ENCODE measurements at places on chromosomes 11 and 22.
A peak's percentile ranks its signal among the peaks of the same experiment; 100 is the strongest.

DNA sequence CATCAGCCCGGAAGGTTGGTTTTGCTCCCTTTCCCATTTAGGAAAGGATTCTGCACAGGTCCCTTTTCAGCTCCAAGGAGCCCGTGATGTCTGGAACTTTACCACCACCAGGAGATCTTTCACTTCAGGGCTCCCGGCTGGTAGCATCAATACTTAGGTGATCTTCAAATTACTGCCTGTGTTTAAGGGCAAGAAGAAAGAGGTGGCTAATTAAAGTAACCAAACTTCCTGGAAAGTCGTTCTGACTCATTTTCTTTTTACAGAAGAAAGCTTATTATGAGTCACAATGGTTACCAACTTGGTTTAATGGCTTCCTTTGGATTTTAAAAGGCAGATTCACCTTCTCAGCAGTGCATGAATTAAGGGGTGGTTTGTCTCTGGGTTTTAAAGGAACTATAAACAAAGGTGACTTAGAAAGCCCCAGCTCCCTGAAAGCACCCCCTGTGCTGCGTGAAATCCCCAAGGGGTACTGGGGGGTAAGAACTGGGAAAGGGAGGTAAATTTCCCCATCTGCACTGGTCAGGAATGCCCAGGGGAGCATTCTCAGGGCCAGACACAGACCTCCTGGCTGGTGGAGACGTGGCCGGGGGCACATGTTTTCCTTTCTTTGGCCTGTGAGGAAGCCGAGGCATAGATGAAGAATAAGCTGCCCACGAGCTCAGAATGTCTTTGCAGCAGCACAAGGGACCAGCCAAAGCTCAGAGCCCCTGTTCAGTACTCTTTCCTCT is 8.8 kb downstream of the POU2F3 start:
- DNase-seq: no peak

DNA sequence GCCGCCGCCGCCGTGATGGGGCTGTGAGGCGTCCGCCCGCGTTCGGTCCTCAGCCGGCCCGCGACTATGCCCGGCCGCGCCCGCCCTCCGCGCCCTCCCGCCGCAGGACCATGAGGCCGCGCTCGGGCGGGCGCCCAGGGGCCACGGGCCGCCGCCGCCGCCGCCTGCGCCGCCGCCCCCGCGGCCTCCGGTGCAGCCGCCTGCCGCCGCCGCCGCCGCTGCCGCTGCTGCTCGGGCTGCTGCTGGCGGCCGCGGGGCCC is 215 bp downstream of the ZNRF3 start:
- DNase-seq: no peak

DNA sequence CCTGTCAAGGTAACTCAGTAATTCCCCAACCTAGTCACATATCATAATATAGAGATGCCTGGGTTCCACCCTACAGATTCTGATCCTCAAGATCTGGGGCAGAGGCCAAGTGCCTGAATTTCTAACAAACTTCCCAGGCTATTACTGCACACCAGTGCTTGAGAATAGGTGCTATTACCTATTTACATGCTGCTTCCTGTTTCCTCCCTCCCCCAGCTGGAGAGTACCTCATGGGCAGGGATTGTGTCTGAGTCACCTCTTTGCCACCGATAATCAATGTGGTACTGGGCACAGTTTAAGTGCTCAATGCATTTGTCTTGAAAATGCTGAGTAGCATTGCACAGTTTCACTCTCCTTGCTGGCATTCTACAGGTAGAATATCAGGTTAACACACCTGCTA is 582.2 kb upstream of the CADM1 start:
- no peak for DNase-seq

DNA sequence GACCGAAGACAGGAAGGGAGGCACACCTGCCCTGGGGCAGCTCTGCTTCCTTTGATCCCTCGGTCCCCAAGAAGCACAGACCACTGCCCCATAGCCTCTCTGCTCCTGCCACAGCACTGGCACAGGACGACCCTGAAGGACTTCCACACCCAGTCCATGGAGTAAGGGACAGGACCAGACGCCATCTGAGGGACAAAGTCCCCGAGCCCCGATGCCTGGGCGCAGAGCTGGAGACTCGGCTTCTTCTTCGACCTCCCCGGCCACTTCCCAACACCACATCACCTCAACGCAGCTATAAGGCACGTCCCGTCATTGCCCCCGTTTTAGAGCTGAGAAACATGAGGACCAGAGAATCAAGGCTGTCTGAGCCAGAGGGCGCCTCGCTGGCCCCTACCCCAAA is 310.5 kb downstream of the BRD1 start:
- no peak for DNase-seq

DNA sequence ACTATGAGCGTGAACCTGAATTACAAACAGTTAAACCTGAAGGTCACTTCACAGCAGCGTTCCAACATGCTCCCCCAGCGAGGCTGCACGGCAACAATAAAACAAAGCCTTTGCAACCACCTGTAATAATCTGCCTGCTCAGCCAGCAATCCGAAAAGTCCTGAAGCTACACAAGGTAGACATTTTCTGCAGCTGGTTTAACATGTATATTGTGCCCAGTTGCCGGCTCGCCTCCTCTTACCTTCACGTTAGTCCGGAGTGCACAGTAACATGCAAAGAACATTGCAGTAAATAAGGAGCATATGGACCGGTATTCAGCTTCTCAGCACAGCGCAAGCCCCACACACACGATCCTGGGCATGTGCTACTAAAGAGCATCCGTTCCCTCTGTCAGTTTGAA is 704.3 kb downstream of the DLG2 start:
- DNase-seq: no peak

DNA sequence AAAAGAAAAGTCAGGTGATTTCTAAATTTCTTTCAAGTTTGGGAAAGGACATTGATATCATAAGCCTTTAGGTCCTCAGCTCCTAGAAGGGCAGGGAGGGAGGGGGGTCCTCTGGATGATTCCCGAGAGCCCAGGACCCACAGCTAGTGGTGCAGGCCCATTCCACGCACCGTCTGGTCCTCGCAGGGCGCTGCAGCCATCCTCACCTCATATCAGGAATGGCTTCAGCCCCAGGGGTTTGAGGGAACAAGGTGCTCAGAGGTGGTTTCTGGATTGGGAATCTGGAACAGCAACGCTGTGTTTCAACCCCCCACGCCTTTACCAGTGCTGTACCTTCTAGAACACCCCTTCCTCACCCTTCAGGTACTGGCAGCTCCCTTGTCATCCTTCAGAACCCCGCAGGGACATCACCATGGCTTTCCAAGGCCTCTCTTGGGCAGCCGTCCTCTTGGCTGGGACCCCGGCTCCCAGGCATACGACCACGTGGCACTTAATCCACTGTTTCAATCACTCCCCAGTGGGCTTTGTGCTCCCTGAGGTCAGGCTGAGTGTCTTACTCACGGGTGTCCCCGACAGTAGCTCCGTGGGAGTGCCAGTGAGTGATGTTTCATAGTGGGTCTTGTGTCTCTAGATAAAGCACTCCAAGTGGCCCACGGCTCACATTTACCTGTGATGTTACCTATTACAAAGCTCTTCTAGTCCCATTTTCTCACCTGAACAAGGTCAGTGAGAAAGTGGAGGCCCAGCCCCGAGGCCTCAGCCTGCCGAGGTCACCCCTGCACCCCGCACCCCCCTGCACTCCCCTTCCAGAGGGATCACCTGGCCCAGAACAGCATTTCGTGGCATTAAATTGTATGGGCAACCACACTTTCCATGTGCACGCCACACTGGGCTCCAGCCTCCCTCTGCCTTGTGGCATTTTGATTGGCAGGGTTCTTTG is 93.9 kb downstream of the MORC2 start:
- DNase-seq: no peak

DNA sequence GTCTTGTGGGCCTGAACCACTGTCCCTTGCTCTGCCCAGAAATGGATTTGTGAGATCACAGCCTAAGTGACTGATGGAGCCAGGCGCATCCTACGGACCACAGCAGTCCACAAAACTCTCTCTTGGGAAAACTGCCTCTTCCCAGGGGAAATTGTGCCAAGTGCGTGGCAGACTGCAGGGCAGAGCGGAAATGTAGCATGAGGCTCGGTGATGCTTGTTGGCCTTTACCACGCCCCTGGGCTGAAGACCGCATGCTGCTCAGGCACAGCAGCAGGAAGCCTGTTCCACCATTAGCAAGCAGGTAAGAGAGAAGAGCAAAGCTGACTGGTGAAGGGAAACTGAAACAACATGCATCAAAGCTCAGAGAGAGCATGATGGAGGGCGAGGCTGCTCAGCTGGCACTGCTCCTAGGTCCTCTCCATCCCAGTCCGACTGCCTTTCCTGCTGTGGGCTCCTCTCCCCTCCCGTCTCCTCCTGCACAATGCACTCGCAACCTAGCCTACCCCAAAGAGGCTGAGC is 26.5 kb upstream of the SCARF2 start:
- peak; percentile 23 for DNase-seq

GRCh38 chr11:64817476-64817875 is 7.1 kb upstream of the MEN1 start:
- no peak for DNase-seq

- DNase-seq: no peak
Observed at GRCh38 chr11:95144313-95145235, 54.9 kb downstream of the ENDOD1 start.

GRCh38 chr11:13776134-13776815 is 107.8 kb downstream of the FAR1 start:
- peak; percentile 31 for DNase-seq

DNA sequence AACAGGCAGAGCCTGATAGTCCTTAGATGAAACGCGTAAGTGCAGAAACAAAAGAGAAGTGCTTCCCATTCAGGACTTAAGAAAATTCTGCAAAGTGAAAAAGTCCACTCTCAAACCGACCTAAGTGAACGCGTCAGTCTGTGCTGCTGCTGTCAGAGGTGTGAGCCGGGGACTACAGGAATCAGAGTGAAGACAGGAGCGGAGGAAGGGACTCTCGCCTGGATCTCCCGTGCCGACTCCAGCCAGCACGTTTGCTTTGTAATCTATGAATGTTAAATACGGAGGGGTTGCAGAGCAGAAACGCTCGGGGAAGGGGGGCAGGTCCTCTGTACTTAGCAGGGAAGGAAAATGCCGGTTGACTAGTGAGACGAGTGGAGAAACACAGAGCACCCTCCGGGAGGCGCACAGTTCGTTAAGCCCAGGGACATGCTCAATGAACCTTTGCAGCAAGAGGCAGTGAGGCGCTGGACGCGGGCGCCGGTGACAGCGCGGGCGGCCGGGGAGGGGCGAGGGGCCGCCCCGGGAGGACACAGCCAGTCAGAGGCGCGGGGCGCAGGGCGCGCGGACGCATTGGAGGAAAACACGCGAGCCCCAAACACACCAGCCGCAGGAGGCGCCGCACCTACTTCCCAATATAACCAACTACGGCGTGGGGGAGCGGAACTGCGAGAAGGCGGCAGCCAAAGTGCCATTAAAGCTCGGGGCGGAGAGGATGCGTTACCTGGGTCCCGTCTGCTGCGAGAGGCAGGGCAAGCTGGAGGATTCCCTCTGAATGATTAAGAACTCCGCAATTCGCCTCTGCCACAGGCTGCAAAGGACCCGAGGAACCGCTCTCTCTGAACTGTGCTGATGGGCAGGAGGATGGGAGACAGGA is at the start of gene CNTN5:
Gene CNTN5, plus strand, starts transcription at position 598 of the 874 bp plus-strand sequence.
- no peak for DNase-seq

- no peak for DNase-seq
Observed at GRCh38 chr11:70020336-70021214, 57.5 kb upstream of the ANO1 start.

GRCh38 chr11:28257761-28258160 is 149.6 kb downstream of the METTL15 start:
- DNase-seq: no peak

DNA sequence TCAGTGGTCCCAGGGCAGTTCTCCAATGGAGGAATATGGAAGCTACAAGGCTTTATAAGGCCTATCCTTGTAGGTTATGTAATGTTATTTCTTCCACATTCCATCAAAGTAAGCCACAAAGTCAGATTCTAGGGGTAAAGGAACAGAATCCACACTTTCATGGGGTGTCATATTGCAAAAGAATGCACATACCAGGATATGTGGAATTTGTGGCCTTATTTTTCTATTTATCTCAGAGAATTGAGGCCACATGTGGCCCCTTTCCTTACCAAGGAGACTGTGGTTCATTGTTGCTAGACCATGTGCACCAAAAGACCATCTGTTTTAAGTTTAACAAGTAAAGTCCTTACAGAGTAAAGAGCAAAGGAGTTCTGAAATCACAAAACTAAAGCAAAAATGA is 12.9 kb downstream of the LRRC4C start:
- DNase-seq: no peak
